ENCODE measurements at places on chromosomes 7 and 10. TPM values are rescaled to one million over a fixed set of nuclear protein-coding genes. Genes with fewer than 3 reads are reported as not detected.

Gene OPN4
- total RNA-seq = not detected

Gene NUTM2E
- not detected for total RNA-seq

Gene SUMF2
- total RNA-seq = 125 TPM

Gene SLC26A5
- total RNA-seq = not detected

Gene CABCOCO1
- not detected for total RNA-seq

DNA sequence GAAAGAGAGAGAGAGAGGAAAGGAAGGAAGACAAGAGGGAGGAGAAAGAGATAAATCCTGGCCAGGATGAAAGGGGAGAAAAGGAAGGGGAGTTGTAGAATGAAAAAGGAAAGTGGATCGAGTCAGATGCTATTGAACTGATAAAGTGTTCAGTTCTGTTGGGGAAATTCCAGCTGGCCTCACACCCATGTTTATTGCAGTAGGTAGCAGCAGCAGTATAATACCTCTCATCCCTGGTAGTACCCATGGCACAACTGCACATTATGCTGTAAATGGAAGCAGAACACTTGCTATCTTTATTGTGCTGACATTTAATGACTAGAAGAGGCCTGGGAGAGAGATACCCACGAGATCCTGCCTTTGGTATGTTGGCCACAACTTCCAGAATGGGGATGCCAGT, 178.1 kb downstream of the EVX1 start:
- no peak for DNase-seq

GRCh38 chr10:70405037-70405824, 1.3 kb downstream of the EIF4EBP2 start:
- peak; percentile 34 for DNase-seq

- DNase-seq = peak; percentile 67
Observed at GRCh38 chr7:35519971-35520809, 174.7 kb downstream of the HERPUD2 start.

GRCh38 chr7:120064565-120064964, 208.4 kb upstream of the KCND2 start:
- DNase-seq = no peak

DNA sequence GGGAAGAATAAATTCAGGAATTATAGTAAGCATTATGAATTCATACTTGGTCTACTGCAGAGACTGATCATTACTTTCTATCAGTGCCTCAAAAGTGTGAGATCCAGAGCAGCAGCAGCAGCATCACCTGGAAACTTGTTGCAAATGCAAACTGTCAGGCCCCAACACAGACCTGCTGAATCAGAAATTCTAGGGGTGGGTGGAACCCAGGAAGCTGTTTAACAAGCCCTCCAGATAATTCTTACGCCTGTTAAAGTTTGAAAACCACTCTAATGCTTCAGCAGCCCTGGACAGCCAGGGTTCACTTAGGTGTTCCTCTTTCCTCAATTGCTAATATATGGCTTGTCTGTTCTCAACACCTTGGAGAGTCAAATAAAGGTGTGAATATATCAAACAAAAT, 19.5 kb downstream of the CACUL1 start:
- no peak for DNase-seq

DNA sequence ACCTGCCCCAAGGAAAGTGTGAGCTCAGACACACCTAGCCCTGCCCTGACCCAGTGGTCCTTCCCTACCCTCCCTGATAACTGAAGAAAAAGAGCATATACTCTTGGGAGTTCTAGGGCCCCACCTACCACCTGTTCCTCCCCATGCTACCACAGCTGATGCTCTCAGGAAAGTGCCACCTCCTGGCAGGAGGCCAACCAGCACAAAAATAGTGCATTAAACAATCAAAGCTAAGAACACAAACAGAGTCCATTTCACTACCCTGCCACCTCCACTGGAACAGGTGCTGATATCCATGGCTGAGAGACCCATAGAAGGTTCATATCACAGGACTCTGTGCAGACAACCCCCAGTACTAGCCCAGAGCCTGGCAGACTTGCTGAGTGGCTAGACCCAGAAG, 288.6 kb upstream of the PHF14 start:
- no peak for DNase-seq

DNA sequence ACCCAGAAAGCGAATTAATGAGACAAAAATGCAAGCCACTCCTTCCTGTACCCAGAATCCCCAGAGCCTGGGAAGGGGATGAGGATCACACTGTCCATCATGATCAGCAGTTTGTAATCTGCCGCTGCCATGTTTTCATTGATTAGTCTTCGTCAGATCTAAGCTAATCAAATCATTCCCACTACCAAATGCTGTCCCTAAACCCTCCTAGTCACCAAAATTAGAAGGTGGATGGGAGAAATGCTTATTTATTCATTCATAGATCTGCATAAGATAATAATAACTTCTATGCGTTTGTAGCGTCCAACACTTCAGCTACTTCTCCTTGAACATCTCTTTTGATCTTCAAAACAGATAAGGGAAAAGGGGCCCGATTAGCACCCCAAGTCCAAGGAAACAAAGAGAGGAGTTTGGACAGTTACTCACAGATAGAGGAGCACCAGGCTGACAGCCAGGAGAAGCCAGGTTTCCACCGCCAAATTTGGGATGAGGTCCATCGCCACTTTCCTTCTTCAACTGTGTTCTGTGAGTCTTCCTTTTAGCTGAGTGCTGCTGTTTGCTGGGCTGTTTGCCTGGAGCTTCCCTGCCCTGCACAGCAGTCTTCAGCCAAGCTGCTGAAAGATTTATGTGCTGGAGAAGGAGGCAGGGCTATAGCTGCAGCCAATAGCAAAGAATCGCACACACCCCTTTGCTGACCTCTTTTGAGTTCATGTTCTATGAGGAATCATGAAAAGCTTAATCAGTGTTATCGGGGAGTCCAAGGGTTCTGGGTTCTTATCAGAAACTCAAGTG, at the start of gene CYP3A5:
TSS of gene CYP3A5 (minus strand) at position 597 of the 792 bp plus-strand sequence. CDS start at position 497, 100 bp downstream.
- DNase-seq = no peak

- DNase-seq = no peak
Observed at GRCh38 chr7:3795781-3796180, 494.7 kb downstream of the SDK1 start.

Data from activated T-cell treated with anti-CD3 and anti-CD28 coated beads, Interleukin-2, amount 50 U/mL, for 72 hours (primary cell).